Stimulated activated CD4-positive, alpha-beta T cell treated with anti-CD3 and anti-CD28 coated beads, TNF-alpha, amount 100 ng/mL, for 4 hours (primary cell): ENCODE measurements at places on chromosomes 2 and 18.

DNA sequence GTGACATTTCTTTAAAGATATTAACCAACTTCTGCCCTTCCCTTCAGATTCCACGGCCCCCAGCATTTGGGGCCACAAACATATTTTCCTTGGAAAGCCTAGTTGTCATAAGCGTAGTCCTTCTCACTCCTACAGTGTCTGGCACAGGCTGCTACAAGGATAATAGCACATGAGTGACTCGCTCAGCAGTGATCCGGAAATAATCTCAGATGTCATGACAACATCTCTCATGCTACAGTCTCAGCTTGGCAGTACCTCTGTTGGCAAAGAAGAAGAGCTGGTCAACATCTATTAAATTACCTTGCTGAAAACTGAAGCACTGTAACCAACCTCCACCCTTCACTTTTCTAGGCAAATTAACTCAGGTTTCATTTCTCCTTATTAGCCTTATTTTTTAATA, 351.7 kb downstream of the RAD51AP2 start:
- no peak for DNase-seq

DNA sequence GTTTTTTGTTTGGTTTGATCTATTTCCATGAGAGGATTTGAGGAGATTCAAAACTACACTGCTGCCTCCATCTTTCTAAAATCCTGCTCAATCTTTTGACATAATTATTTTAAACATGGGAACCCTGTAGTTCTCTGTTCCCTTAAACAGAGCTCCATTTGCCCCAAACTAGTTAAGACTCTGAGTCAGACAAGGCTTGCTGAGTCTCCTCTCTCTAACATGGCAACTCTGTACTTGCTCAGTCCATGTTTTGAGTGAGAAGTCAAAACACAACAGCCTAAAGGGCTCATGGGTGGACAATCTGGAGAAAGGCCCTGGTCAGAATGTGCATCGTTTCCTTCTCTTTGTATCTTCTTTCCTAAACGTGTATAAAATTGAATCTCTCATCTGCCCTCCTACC, 7.1 kb upstream of the STAMBP start:
- DNase-seq: no peak

- DNase-seq: no peak
Measured at GRCh38 chr2:227038550-227039189, 125.3 kb downstream of the COL4A4 start.

DNA sequence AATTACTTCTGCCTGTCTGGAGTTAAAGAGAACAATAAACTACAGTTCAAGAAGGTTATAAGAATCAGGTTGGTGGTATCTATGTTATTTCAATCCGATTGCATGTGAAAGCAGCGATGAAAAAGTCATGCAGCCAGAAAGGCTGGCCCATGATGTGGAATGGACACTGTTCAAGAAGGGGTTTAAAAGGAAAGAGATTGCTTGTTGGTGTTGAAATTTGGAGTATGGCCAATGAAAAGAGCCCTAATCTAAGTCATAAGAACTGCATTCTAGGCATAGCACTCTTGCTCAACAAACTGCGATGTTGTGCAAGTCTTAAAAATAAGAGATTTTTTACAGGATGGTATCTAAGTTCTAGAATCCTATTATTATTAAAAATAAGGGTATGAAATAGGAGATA, 61.3 kb downstream of the EFEMP1 start:
- no peak for DNase-seq

DNA sequence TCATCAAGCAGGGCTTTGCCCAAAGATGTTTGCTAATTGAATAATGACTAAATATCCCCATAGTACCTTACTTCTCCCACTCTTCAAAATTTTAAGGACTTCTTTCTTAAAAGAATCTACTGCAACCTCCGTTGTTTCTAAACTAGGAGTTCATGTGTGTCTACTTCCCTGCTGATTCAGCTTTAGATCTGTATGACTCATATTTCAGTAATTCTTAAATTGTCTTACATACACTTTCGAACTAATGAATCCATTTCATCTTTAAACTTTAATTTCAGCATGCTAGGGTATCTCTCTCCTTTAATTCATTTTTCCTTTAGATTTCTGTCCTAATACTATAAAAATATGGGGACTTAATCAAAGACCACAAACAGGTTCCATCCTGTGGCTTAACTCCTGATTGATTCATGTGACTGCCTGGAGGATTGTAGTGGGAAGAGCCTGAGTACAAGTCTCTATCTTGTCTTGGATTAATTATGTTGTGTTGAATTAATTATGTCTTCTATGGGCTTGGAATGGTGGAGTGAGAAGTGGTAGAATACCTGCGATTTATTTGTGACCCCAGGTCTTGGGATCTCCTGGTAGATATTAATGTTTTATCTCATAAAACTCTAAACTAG, 24.9 kb upstream of the COL5A2 start:
- DNase-seq: no peak

- no peak for DNase-seq
Measured at GRCh38 chr2:227996366-227996765, 124.9 kb downstream of the DAW1 start.

DNA sequence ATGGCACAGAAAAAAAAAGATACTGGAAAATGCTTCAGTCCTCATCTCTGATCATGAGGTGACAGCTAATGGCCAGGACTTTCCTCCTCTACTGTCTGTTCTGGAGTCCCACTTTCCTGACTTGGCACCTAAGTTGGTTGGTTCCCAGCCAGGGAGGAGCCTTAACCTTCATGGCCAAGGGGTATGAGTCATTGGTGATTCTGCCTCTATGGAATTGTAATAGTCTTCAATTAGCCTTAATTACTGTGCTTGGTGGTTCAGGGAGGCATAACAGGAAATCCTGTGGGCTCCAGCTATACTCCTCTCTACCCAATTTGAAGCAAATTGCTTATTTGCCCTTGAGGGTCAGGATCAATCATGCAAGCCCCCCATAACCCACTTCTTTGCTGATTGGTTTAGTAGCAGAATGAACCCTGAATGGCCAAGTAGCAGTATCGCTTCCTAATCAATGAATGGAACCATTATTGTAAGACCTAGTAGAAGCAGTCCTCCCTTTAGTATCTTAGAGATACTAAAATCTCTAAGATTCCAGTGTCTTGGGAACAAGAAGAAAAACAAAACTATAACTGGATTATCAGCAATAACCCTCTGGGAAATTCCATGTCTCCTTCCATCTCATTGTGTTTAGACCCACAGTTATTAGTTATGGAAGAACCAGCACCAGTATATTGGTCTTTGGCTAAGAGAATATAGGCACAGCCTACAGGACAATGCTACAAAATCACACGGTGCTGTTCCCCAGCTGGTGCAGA, 109.0 kb downstream of the COL6A3 start:
- no peak for DNase-seq

DNA sequence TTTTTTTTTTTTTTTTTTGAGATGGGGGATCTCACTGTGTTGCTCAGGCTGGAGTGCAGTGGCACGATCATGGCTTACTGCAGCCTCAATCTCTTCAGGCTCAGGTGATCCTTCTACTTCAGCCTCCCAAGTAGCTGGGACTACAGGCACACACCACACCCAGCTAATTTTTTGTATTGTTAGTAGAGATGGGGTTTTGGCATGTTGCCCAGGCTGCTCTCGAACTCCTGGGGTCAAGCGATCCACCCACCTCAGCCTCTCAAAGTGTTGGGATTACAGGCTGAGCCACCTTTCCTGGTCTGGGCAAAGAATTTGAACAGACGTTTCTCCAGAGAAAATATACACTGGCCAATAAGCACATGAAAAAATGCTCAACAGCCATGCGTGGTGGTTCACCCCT, 2.9 kb upstream of the SNRNP200 start:
- DNase-seq: no peak
